Spleen (tissue), 13 donors: ENCODE measurements at places on chromosomes 7 and 10. TPM values are rescaled to one million over a fixed set of nuclear protein-coding genes. Genes with fewer than 3 reads are reported as not detected.
A peak's percentile ranks its signal among the peaks of the same experiment; 100 is the strongest.

DNA sequence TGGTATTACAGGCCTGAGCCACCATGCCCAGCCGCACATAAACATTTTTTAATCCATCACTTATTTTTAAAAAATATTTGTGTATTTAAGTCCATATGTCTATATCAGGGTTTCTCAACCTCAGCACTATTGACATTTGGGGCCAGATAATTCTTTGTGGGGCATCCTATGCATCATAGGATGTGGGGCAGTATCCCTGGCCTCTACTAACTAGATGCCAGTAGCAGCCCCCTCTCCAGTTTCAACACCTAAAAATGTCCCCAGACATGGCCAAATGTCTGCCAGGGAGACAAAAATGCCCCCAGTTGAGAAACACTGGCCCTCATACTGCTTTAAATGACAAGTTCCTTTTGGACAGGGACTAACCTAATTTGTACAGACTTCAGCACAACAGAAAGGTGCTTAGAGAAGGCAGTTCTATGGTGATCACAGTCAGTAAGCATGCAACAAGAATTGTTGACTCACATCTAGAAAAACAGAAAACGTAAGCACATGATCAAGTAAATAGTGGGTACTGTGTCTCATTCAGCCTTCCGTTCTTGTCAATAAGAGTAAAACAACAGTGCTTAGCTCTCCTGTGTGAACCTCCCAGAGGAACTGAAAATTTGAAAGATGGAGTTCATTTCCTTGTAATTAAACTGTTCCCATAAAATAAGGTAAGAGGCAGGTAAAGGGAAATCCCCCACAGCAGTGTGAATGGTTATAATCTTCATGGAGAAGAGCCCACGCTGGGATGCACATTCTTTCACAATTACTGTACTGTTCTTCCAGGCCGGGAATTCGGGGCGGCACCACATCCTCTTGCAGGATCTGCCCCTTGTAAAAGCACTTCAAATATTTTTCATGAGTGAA is 17.3 kb upstream of the ADRB1 start:
- H3K4me3 ChIP-seq: no peak overlapping the region
- peaks cover 34% of the 10 kb centered on the region for H3K4me1 ChIP-seq
- peak overlapping the region; percentile 54 for H3K27ac ChIP-seq
- H3K27me3 ChIP-seq: no peaks in the 10 kb centered on the region

DNA sequence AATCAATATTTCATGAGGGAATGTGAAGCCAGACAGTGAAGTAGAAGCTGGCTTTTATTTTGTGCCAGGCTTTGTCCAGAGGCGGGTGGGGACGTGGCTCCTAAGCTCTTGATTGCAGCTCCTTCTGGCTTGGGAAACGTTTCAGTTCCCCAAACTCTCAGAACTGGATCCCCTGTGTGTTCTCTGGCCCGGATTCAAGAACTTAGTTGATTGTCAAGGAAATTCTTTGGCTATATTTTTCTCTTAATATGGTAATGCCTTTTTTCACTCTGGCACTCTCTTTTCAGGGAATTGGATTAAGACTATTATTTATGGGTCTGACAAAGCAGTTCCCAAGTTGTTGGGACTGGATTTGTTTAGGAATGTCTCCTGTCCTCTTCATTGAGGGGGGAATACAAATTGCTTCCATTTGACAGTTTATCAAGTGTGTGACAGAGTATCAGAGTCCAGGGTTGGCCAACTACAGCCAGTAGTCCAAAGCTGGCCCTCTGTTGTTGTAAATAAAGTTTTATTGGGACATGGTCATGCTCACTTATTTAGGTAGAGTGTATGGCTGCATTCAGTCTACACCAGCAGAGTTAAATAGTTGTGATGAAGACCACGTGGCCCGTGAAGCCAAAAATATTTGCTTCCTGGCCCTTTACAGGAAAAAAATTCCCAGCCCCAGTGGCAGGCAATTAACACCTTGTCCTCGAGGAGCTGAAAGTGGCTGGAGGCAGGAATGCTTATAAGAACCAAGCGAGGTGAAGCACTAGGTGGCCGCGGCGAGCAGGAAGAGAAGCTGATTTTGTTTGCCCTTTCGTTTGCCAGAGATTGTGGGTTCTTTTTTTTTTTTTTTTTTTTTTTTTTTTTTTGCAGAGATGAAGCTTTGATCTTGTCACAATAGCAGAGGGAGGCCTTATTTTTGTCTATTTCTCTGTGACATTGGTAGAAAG is 34.3 kb downstream of the HTRA1 start:
- no peaks in the 10 kb centered on the region for H3K4me1 ChIP-seq
- DNase-seq: no peak
- H3K36me3 ChIP-seq: no peaks in the 10 kb centered on the region
- no peak overlapping the region for H3K27ac ChIP-seq
- no peaks in the 10 kb centered on the region for H3K27me3 ChIP-seq
- no peak overlapping the region for H3K4me3 ChIP-seq

- peak; percentile 63 for DNase-seq
- H3K27me3 ChIP-seq: no peaks in the 10 kb centered on the region
- H3K27ac ChIP-seq: peak overlapping the region; percentile 27
- peaks cover 48% of the 10 kb centered on the region for H3K4me1 ChIP-seq
- H3K36me3 ChIP-seq: no peaks in the 10 kb centered on the region
Observed at GRCh38 chr7:607938-608337, 88.3 kb upstream of the PDGFA start.

DNA sequence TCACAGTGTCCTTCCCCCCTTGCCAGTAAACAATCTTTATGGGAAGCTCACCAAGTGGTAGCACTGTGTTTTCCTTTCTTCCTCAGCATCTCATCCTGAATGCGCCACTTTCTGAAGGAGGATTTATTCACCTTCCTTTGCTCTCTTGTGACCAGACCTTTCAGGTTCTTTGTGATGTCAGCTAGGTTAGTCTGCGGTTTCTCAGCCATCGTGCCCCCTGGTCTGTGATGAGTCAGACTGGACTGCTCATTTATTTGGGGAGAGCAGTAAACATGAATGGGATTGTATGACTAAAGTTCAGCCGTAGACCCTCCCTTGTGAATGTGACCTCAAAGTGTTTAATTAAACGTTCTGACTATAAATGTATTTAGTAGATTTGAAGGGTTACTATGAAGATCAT is 235.1 kb upstream of the CELF2 start:
- H3K4me3 ChIP-seq: no peak overlapping the region
- no peaks in the 10 kb centered on the region for H3K27me3 ChIP-seq
- DNase-seq: no peak
- no peaks in the 10 kb centered on the region for H3K36me3 ChIP-seq
- no peaks in the 10 kb centered on the region for H3K4me1 ChIP-seq

DNA sequence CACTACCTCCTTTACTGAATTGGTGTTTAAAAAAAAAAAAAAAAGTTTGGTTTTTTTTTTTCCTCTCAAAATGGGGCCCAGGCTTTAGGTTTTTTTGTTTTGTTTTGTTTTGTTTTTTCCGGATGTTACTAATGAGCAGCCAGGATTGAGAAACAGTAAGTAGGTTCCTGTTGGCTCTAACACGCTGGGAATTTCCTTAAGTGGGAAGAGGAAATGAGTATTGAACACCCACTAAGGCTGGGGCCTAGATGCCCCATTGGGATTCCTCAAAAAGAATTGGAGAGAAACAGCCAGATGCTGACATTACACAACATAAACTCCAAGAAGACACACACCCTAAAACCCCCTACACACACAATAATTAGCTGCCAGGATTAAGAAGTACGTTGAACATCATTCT is 102.2 kb upstream of the NANOS1 start:
- H3K27me3 ChIP-seq: no peaks in the 10 kb centered on the region
- no peaks in the 10 kb centered on the region for H3K36me3 ChIP-seq
- H3K4me1 ChIP-seq: no peaks in the 10 kb centered on the region
- no peak overlapping the region for H3K27ac ChIP-seq

DNA sequence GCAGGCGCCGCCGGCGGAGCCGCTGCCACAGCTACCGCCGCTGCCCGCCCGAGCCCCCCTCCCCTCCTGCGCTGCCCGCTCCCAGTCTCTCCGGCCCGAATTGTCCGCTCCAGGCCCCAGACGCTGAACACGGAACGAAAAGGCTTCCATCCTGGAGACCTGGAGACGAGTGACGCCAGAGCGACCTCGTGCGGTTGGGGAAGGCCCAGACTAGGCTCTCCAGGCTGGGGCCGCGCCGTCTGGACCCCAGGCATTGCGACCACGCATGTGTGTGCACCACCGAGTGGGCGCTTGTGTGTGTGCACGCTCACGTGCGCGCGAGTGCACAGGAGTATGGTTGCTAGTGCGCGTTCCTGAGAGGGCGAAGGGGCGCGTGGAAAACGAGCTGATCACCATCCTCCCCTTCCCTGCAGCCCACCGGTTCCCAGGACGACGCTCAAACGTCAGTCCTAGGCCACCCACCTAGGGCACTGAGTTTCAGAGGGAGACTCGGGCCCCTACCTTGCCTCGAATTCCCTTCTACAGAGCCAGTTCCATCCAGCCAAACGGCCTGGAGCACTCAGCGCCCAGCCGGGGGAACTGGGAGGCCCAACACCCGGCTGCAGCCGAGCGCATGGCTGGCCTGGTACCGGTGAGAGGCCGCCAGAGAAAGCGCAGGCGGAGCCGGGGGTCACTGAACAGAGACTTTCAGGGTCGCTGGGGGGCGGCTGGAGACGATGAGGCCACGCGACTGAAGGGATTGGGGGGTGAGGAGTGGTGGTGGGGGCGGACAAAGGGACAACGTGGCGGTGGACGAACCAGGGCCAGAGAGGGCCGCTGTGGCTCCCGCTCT is 11.6 kb downstream of the LBX1 start:
- no peaks in the 10 kb centered on the region for H3K36me3 ChIP-seq
- no peak for DNase-seq
- H3K4me1 ChIP-seq: peaks cover 52% of the 10 kb centered on the region
- H3K27ac ChIP-seq: no peak overlapping the region
- peaks cover 48% of the 10 kb centered on the region for H3K27me3 ChIP-seq

The EN2 gene
- 0.03 TPM for polyA plus RNA-seq

The CYP3A4 gene
- polyA plus RNA-seq: not detected

The IFIT1B gene
- polyA plus RNA-seq: not detected
